Left kidney (tissue), 8 donors: ENCODE measurements at places on chromosomes 7 and 10. TPM values are rescaled to one million over a fixed set of nuclear protein-coding genes. Genes with fewer than 3 reads are reported as not detected.

Gene VWA2
- 2.3 TPM for polyA plus RNA-seq

Gene LMOD2
- not detected for polyA plus RNA-seq

Gene GHITM
- polyA plus RNA-seq: 176 TPM

Gene SPDYE16
- polyA plus RNA-seq: 6.2 TPM

Gene CALHM1
- polyA plus RNA-seq: 0.05 TPM

Gene ABCB8
- polyA plus RNA-seq: 28.4 TPM

Gene UBE2D1
- polyA plus RNA-seq: 42.8 TPM

Gene PGAM2
- 1.1 TPM for polyA plus RNA-seq

- no peak for DNase-seq
Observed at GRCh38 chr7:158808126-158808525, 21.2 kb downstream of the ESYT2 start.

GRCh38 chr7:138838166-138838565, 40.2 kb upstream of the ATP6V0A4 start:
- peak; percentile 7 for DNase-seq

DNA sequence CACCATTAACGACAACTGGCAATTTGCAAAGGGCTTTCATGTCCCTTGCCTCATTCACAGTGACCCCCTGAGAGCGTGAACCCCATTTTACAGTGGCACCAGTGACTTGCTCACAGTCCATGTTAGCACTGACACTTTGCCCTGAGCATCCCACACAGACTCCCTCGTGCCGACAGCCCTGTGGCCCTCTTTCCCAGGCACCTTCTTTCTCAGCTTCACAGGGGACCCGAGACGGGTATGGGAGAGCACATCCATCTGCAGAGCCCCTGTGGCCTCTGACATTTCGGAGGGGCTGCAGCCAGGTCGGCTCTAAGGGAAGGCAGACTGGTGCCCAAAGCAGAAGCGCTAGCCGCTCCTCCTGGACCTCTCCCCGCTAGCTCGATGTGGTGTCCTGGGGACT, 10.8 kb downstream of the LOXL4 start:
- DNase-seq: no peak

GRCh38 chr7:104958371-104958865, 55.6 kb upstream of the KMT2E start:
- no peak for DNase-seq

DNA sequence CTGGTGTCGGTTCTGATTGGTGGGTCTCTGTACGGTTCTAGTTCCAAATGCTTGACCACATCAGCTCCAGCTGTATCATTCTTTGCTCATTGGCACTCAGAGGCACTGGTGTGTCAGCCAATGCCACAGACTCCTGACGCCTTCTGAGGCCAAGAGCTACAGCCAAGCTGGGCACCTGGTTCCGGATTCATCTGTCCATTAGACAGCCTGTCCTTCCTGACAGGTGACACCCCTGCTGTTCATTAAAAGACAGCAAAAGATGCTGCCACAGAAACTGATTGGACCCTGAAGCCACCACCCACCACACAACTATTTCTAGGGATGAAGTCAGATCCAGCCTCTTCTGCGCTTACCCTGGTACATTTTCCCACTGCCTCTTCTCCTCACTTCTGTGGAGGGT, 35.6 kb downstream of the COL13A1 start:
- no peak for DNase-seq

DNA sequence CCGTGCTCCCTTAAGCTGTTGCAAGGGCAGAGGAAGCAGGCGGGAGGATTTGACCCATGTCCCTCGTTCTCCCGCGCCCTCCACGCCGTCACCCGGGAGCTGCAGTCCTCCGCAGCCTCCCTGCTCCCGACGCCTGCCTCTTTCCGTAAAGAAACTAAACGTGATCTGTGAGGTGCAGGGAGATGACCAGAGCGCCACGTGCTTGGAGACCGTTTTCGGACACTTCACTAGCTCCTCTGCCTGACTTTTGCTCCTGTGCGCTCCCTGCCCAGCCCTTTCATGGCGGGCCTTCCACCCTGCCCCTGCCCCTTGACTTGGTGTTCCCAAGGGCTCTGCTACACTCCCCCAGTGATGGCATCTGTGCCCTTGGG, 171.2 kb downstream of the LSM5 start:
- no peak for DNase-seq

DNA sequence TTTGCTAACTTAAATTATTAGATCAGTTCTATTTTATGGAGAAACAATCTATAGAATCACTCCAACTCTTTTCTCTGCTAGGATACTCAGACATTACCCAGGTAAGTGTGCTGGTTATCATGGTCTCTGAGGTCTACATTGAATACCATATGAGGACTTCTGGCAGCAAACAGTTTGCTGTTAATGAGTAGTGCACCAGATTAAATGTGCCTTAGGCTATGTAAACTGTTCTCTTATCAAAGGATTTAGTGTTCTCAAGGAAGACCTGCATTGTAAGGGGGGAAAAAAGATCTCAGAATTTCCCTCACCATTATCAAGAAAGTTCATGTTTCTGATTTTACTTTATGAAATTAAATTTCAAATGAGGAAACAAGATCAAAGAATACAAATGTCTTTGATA, 107.5 kb downstream of the ITGB8 start:
- no peak for DNase-seq

DNA sequence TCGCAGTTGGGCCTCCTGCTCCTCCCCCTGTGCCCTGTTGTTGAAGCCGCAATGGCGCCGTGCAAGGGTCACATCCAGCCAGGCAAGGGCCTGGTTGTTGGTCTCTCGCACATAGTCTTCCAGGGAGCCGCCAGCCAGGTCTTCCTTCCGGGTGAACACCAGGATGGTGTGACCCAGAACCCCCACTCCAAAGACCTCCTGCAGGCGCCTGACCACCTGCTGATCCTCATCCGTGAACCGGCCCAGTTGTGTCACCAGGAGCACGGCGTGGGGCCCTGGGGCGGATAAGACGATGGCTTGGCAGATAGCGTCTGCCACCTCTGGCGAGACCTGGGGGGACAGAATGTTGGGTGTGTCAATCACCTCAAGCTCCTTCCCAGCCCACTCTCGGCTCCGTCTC, 4.2 kb downstream of the GIMAP6 start:
- DNase-seq: no peak

- peak; percentile 70 for DNase-seq
Observed at GRCh38 chr7:101017064-101017777, 2.7 kb upstream of the MUC17 start.

DNA sequence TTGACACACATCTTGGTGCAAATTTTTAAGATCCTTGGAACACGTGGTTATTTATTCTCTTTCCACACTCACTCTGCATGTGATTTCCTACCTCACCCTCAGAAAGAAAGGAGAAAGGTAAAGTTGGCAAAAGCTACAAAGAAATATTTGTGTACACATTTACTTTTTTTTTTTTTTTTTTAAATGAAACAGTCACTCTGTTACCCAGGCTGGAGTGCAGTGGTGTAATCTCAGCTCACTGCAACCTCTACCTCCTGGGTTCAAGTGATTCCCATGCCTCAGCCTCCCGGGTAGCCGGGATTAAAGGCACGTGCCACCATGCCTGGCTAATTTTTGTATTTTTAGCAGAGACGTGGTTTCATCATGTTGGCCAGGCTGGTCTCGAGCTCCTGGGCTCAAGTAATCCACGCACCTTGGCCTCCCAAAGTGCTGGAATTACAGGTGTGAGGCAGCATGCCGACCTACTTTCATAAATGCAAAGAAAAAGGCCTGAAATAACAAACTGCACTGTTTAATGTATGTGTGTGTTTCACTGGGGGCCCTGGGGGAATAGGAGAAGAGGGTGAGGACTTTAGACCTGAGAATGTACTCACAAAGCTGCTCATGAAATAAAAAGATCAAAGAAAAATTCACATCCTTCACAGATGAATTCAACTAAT, 71.6 kb upstream of the GRID1 start:
- no peak for DNase-seq

DNA sequence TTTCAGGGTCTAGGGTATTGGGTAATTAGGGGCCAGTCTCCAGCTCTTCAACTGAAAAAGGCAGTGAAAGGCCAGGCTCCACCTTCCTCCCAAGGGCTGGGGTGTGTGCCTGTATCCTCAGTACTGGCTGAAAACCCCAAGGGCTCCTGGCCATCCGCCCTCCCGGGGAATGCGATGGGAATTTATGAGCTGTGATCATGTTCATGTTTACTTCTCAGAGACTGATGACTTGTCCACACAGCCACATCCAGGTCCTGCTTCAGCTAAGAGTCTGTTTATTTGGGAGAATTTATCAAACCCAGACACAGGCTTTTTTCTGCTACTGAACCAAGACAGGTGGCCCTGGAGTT, 91.7 kb downstream of the CCDC3 start:
- no peak for DNase-seq

GRCh38 chr7:128882134-128882533, 19.5 kb downstream of the ATP6V1F start:
- no peak for DNase-seq

- no peak for DNase-seq
Observed at GRCh38 chr10:78544423-78545090, 510.9 kb downstream of the RPS24 start.

- DNase-seq: no peak
Observed at GRCh38 chr7:44390701-44391100, 65.3 kb upstream of the CAMK2B start.

DNA sequence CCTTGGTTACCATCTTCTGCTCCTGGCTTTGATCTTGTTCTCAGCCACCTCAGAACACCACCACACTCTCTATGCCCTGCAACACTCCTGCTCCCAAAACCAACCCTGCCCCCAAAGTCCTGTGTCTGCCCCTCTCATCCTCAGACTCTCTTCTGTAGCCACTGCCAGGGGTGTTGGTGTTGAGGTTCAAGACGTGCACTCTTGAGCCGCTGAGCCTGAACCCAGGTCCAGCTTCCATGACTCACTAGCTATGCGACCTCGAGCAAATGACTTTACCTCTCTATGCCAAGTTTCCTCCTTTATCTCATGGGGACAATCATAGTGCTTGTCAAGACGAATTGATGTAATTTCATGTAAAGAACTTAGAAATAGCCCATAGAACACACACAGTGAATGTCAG, 840 bp upstream of the ATP6V0A4 start:
- no peak for DNase-seq

DNA sequence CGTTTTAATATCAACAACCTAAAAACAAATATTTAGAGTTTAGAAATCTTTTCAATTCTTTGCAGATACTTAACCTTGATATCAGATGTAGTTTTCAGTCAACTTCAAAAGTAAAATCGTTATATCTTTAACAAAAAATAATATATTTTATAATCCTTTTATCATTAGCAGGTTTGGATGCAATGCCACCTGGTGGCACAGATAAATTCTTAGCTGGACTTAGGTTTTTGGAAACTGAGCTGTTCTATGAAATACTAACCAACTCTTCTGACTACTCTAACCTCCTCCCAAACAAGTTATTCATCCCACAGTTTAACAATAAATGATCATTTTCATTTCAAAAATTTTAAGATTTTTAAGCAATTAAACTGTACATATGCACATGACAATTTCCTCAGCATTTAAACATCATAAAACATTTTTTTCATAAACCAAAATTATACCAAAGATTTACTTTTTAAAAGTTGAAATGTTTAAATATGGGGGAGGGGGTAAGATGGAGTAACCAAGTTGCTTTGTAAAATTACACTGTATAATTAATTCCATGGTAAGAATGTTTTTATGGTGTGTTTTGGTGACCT, 56.9 kb downstream of the HIBADH start:
- DNase-seq: peak; percentile 37

DNA sequence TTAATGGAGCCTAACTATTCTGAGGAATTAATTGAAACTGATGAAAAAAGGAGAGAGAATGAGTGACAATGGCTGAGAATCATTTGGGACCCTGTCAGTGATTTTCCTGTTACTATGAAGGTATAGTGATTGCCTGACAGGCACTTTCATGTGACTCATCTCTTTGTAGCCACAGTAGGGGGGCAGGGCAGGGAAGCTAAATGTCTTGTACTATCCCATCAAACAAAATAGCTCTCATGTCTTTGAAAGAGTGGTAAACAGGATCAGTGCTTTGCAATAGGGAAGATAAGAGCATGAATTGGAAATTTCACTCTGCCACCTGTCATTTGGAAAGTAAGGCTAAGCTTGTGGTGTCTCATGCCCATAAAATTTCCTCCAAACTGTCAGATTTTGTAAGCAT, 94.5 kb upstream of the GSDME start:
- no peak for DNase-seq

DNA sequence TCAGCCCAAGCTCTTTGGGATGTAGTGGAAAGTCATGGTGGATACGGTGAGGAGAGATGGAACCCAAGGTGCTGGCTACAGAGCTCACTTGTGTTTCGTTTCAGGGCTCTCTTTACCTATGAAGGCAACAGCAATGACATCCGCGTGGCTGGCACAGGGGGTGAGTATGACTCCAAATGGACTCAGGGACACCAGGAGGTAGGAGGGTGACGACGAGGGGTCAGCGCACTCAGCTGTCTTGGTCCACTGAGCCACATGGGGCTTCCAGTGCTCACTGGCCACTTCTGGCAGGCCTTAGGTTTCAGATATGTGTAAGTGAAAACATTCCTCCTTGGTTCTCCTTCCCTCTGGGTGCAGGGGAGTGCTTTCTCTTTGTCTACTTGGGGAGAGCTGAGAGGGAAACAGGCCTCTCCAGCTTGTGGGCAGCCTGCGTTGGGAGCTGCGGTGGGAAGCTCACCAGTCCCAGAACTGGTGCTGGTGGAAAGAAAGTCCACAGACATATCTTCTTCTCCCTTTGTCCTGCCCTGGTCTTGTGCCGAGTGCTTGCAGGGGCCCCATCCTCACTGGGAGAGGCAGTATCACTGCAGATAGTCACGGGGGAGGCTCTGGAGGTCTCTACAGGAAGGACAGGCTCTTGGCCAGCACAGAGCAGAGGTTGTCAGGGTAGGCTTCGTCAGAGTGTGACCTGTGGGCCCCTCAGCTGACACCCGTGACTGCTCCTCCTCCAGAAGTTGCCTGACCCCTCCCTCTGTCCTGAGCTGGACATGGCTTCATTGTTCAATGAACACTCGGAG, 5.8 kb downstream of the DBNL start:
- no peak for DNase-seq

GRCh38 chr10:131977323-131978096, 4.2 kb downstream of the BNIP3 start:
- peak; percentile 36 for DNase-seq

DNA sequence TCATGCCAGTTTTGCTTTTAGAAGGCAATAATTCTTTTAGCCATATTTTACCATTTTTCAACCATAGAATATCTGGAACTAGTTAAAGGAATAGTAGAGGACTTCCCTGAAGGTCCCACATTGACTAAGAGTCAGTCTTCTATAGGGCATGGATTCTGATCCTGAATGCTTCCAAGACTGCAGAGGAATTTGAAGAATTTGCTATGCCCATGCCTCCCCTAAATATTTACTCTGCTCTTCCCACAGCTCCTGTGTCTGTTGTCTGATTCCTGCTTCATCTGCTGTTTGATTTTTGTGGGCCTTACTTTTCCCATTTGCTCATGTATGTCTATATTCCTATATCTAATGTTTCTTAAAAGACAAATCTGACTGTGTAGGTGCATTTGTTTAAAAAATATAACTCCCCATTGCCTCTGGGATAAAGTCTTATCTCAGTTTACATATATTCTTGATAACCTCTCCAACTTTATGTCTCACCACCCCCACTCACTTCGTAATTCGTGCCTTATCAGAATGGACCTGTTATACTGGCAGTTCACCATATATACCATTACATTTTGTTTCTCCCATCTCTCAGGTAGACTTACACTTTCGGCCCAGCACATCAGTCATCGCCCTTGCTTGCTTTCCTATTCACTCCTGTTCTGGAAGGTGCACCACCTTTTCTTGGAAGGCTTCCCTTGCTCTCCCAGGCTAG, 33.9 kb downstream of the LRRC4 start:
- DNase-seq: no peak

- DNase-seq: no peak
Observed at GRCh38 chr7:30665449-30665848, 16.8 kb downstream of the CRHR2 start.

- peak; percentile 22 for DNase-seq
Observed at GRCh38 chr7:105691082-105691679, 109.9 kb upstream of the EFCAB10 start.
